ENCODE measurements at places on chromosomes 4 and X. TPM values are rescaled to one million over a fixed set of nuclear protein-coding genes. Genes with fewer than 3 reads are reported as not detected.

The CYTL1 gene
- total RNA-seq: 29.2 TPM

The BST1 gene
- 154 TPM for total RNA-seq

The GRIA3 gene
- 0.32 TPM for total RNA-seq

The MAGT1 gene
- total RNA-seq: 244 TPM

The VCX3A gene
- not detected for total RNA-seq

The DRD5 gene
- not detected for total RNA-seq

The FUNDC2 gene
- 87.5 TPM for total RNA-seq

The PNMA6A gene
- total RNA-seq: 0.94 TPM

The XPNPEP2 gene
- total RNA-seq: not detected

The ACSL4 gene
- total RNA-seq: 51.8 TPM

The DYNLT3 gene
- 21.4 TPM for total RNA-seq

The TRIM60 gene
- not detected for total RNA-seq
